ENCODE measurements at places on chromosomes 12 and 14. TPM values are rescaled to one million over a fixed set of nuclear protein-coding genes. Genes with fewer than 3 reads are reported as not detected.

ITFG2 gene
- total RNA-seq = 17.3 TPM

KCNC2 gene
- total RNA-seq = 0.10 TPM

SELPLG gene
- 0.56 TPM for total RNA-seq

LRRC9 gene
- 2.6 TPM for total RNA-seq

KRT3 gene
- total RNA-seq = not detected

B3GNT4 gene
- total RNA-seq = 0.80 TPM

KRT6C gene
- total RNA-seq = not detected

SPRYD3 gene
- total RNA-seq = 5.4 TPM

PYGL gene
- total RNA-seq = 93.8 TPM

PPFIA2 gene
- 5.9 TPM for total RNA-seq

PRKD1 gene
- total RNA-seq = 9.7 TPM

SSPN gene
- 1.1 TPM for total RNA-seq

PTHLH gene
- not detected for total RNA-seq

NGB gene
- 1.0 TPM for total RNA-seq

B4GALNT1 gene
- total RNA-seq = 2.4 TPM

KRT73 gene
- not detected for total RNA-seq

ACSS3 gene
- 28.9 TPM for total RNA-seq

MVK gene
- total RNA-seq = 29.0 TPM

ALDH1L2 gene
- 3.9 TPM for total RNA-seq

CD69 gene
- total RNA-seq = not detected

TWF1 gene
- 52.1 TPM for total RNA-seq

RABGGTA gene
- 20.7 TPM for total RNA-seq

CACNA1C gene
- total RNA-seq = 0.82 TPM

ITGA7 gene
- 49.1 TPM for total RNA-seq

GPRC5D gene
- not detected for total RNA-seq

REM2 gene
- total RNA-seq = 1.2 TPM

PWP1 gene
- 110 TPM for total RNA-seq

EPYC gene
- total RNA-seq = not detected

ACRBP gene
- 2.2 TPM for total RNA-seq

NIN gene
- total RNA-seq = 17.4 TPM

NPFF gene
- total RNA-seq = 0.69 TPM

GPRC5A gene
- total RNA-seq = 0.38 TPM

GYS2 gene
- total RNA-seq = not detected

PIANP gene
- 2.2 TPM for total RNA-seq

ZC2HC1C gene
- total RNA-seq = 3.7 TPM

MOAP1 gene
- 21.6 TPM for total RNA-seq

CLEC4C gene
- total RNA-seq = not detected

HOTAIR gene
- total RNA-seq = not detected

SLC25A21 gene
- 12.1 TPM for total RNA-seq

ARHGAP9 gene
- total RNA-seq = 4.6 TPM

GZMH gene
- total RNA-seq = not detected

CMTM5 gene
- 0.27 TPM for total RNA-seq

B4GALNT3 gene
- total RNA-seq = 31.3 TPM

RTN1 gene
- total RNA-seq = 4.3 TPM

CCDC175 gene
- not detected for total RNA-seq

DDX11 gene
- 103 TPM for total RNA-seq

MYH6 gene
- 0.23 TPM for total RNA-seq

LRP1-AS gene
- total RNA-seq = not detected

WNT1 gene
- total RNA-seq = not detected

TOGARAM1 gene
- total RNA-seq = 9.8 TPM

RNF212B gene
- total RNA-seq = not detected

KRT85 gene
- not detected for total RNA-seq

HSPA2 gene
- total RNA-seq = 114 TPM

AICDA gene
- total RNA-seq = not detected
